Left colon (tissue), 2 donors: ENCODE measurements at places on chromosomes 3 and 15. TPM values are rescaled to one million over a fixed set of nuclear protein-coding genes. Genes with fewer than 3 reads are reported as not detected.

Gene UPK1B
- not detected for total RNA-seq

Gene TUSC7
- not detected for total RNA-seq

Gene PLAAT1
- not detected for total RNA-seq

Gene CFAP91
- total RNA-seq = 0.52 TPM

Gene FAM81A
- total RNA-seq = 9.2 TPM

Gene ADAMTS17
- 7.4 TPM for total RNA-seq

Gene CFAP161
- total RNA-seq = not detected

Gene THAP10
- 1.4 TPM for total RNA-seq

Gene TSEN2
- 17.7 TPM for total RNA-seq

Gene BCHE
- total RNA-seq = 0.37 TPM

Gene LRRC49
- 3.0 TPM for total RNA-seq

Gene CX3CR1
- total RNA-seq = 0.59 TPM
